ENCODE measurements at places on chromosomes 11 and 22.

- no peak for DNase-seq
Measured at GRCh38 chr22:50261615-50262459, at the start of gene MAPK12. Gene MAPK12, minus strand, starts transcription at chr22:50261683. Its CDS starts 174 bp downstream, at chr22:50261509.

GRCh38 chr22:42763965-42764480 lies 43.4 kb upstream of the A4GALT start:
- DNase-seq, result no peak

DNA sequence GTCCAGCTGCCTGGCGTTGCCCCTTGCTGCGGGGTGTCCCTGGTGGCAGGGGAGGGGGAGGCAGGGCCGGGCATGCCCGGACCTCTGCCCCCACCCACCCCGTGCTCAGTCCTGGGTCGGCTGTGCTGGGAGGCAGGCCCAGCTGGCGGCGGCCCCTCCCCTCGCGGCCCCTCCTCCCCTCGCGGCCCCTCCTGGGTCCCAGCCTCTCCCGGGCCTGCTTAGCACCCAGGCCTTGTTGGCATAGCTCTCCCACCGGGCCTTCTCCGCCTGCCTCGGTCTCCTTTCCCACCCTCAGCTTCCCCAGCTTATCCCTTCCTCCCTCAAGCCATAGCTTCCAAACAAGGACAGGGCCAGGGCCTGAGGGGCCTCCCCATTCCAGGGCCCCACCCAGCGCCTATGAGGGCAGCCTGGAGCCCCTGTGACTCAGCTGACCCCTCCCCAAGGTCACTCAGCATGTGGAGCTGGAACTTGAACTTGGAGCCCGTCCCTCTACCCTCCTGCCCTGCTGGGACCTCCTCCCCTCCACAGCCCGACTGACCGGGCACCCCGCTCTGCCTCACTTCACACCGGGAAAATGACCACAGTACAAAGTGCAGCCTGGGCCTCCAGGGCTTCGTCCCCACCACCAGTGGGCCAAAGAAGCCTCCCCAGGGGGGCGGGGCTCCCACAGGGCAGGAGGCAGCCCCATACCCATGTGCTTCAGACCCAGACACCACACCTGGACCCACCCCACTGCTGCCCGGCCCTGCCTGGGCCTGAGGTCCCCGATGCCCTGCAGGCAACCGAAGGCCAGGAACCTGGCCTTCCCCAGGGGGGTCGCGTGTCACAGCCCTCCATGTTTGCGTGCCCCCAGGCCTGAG lies 1.2 kb downstream of the EPS8L2 start:
- no peak for DNase-seq

DNA sequence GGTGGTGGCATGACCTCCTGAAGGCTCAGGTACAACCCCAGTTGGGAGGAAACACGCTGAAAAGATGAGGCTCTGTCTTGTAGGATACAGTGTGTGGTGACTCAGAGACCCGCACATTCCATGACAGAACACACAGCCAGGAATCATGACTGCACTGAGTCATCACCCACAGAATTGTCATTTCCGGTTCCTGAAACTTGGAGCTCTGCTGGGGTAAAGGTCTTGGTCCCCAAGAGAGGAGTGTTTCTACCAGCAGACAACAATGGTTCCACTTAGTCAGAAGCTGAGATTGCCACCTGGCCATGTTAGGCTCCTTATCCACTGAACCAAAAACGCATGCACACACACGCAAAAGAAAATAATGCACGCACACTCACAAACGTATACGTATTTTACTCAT lies 31.5 kb upstream of the CYB5R3 start:
- no peak for DNase-seq

DNA sequence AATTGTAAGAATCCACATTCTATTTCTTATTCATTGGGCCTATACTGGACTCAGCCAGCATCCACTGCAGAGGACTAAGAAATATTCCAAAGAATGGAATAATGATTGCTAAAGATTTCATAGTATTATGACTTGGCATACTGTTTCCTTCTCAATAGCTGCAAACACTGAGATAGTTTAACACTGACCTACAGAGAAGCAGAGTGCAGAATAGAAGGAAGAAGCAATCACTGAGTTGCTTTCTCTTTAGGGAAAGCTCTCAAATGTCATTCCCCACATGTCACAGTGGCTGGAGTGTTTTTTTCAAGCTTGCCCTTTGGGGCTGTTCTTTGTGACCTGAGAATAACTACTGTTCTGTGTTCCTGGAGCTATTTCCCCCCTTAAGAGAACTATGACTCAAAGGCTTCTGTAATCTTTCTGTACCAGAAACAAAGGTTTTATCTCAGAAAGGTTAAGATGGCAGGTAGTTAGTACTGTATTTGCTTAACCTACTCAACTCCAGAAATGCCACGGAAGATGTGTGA lies 243.6 kb upstream of the LUZP2 start:
- DNase-seq, result no peak

- DNase-seq, result no peak
Measured at GRCh38 chr11:91776655-91777054, 448.0 kb upstream of the FAT3 start.
